Endothelial cell of umbilical vein (primary cell): ENCODE measurements at places on chromosomes 3 and 15. TPM values are rescaled to one million over a fixed set of nuclear protein-coding genes. Genes with fewer than 3 reads are reported as not detected.

The BCHE gene
- total RNA-seq = 0.27 and 2.4 TPM in 2 replicates

The CPN2 gene
- total RNA-seq = not detected in 2 replicates

The LMAN1L gene
- total RNA-seq = not detected in 2 replicates

The SCN11A gene
- total RNA-seq = 0.07 TPM in 1 of 2 replicates, not detected in the other

The TTC14 gene
- total RNA-seq = 33.6 and 34.8 TPM in 2 replicates

The ZFYVE19 gene
- 24.8 and 29.7 TPM in 2 replicates for total RNA-seq

The C3orf22 gene
- total RNA-seq = not detected in 2 replicates

The METTL6 gene
- 11.7 and 19.5 TPM in 2 replicates for total RNA-seq

The DALRD3 gene
- 20.4 and 22.7 TPM in 2 replicates for total RNA-seq

The TAGLN3 gene
- total RNA-seq = not detected in 2 replicates

The CHDH gene
- 0.04 and 0.46 TPM in 2 replicates for total RNA-seq
